ENCODE measurements at places on chromosomes 3 and 15.

GRCh38 chr15:62344806-62345539 lies 179.9 kb upstream of the C2CD4B start:
- no peak for DNase-seq

GRCh38 chr15:90336705-90337141 lies 15.4 kb upstream of the ZNF774 start:
- DNase-seq = no peak

DNA sequence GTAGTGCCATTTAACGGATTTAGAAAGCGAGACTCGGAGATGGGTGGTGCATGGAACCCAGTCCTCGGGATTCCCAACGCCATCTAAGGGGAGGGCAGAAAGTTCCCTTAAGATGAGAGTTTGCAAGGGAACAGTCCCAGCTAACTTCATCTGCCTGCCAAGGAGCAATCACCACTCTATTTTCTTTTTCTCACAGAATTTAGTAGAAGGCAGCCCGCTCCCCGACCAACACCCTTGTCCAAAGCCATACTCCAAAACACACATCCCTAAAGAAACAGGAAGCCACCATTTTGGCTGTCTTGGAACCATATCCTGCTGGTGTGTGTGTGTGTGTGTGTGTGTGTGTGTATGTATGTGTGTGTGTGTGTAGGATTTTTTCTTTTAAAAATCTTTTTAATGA lies 7.1 kb upstream of the FGD5 start:
- DNase-seq = no peak

DNA sequence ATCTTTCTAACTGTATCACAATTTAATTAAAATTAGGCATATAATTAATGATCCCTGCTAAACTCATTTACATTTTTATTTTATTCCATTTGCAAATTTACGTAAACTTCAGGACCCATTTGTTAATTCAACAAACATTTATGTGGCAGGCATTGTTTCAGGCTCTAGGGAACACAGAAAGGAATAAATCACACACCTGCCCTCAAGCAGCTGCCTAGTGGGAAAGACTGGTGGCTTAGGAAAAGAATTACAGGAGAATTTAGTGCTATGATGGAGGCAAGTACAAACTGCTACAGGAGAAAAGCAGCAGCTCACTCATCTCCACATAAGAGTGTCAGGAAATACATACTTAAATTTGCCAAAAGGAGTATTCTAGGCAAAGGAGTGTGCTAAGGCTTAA lies 11.2 kb downstream of the CBLB start:
- DNase-seq = no peak

- no peak for DNase-seq
Observed at GRCh38 chr15:31393444-31394091, 66.9 kb downstream of the KLF13 start.

DNA sequence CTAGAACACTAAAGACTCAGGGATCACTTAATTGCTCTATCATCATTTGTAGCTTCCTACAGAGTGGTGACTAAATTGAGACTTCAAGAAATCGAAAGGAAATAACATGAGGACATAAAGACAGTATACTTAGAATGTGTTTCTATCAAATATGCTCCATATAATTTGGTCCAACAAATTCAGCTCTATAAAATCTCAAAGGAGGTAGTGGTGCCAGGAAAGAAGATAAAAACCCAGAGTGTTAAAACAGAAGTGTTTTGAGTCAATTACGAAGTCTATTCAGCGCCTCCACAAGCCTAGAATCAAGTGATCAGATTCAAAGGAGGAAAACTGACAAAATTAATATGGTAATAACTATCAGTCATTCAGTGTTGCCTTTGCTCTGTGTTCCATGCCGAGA lies 22.9 kb downstream of the MAGI1 start:
- DNase-seq = no peak

GRCh38 chr3:115838786-115839185 lies 215.5 kb downstream of the GAP43 start:
- DNase-seq = no peak

DNA sequence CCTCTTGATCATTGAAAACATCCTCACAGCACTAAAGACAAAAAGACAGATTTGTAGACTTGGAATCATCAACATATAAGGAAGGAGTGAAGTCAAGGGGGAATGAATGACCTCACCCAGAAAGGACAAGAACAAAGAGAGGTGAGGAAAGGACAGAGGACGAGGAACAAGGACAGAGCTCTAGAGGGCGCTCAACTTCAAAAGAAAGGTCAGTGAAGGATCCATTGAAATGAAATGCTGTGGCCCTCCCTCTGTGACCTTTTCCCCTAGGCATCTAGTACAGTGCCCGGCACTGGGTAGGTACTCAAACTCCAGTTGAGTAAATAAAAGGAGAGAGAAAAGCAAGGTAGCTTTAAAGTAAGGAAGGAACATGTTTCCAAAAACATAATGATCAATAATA lies 2.6 kb downstream of the ATP8B4 start:
- no peak for DNase-seq

GRCh38 chr15:41827290-41827879 lies 507 bp upstream of the JMJD7 start:
- no peak for DNase-seq

GRCh38 chr3:37247398-37248114 lies 73.2 kb upstream of the LRRFIP2 start:
- no peak for DNase-seq

GRCh38 chr15:31339558-31339895 lies 12.9 kb downstream of the KLF13 start:
- DNase-seq = no peak

DNA sequence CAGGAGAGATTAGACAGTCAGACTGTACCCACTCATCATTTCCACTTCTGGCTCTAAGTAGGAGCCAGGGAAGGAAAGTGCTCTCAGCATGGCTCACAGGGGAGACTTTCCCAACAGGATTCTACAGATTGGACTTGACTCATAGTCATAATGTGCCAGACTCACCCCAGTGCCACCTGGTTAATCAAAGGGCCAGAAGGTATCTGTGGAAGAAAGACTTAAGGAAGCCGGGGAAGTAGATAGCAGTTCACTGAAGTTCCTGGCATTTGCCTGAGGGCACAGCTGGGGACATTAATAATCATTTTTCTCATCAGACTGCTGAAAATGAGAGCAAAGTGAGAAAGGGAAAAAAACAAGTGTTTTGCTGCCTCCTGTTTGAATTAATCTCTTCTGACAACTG lies 717.5 kb downstream of the TUSC7 start:
- no peak for DNase-seq

- DNase-seq = no peak
Observed at GRCh38 chr3:64518950-64519349, 168.8 kb downstream of the ADAMTS9 start.

DNA sequence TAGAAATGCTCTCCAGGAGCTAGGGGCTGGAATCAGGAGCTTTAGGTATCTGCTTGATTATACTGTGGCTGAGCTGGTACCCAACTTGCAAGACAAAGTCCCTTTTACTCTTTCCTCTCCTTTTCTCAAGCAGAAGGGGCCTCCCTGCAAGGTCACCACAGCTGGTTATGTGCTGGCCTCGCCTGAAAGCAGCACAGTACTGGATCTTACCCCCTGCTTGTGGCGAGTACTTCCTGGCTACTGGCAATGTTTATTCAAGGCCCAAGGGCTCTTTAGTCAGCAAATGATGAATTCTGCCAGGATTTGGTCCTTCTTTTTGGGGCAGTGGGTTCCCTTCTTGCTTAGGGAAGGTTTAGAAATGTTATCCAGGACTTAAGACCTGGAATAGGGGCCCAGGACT lies 234.6 kb downstream of the RAP2B start:
- DNase-seq = no peak

- no peak for DNase-seq
Observed at GRCh38 chr15:63715818-63716217, 117.9 kb downstream of the HERC1 start.

DNA sequence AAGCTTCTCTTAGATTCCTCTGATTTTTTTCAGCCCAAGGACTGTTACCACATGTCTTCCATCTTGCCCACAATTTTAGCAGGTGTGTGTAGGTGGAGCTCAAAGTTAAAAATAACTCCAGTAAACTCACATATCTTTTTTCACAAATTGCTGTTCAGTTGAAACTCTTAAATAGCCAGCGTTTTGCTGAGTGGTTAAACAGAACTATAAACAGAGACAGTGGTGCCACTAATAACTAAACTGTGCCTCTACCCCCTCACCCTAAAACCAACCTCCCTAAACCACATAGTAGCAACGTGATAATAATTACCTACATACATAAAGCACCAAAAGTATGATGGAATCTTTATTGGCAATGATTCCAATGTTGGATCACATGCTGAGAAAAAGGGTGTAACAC lies 525.1 kb downstream of the PDCD6IP start:
- no peak for DNase-seq

DNA sequence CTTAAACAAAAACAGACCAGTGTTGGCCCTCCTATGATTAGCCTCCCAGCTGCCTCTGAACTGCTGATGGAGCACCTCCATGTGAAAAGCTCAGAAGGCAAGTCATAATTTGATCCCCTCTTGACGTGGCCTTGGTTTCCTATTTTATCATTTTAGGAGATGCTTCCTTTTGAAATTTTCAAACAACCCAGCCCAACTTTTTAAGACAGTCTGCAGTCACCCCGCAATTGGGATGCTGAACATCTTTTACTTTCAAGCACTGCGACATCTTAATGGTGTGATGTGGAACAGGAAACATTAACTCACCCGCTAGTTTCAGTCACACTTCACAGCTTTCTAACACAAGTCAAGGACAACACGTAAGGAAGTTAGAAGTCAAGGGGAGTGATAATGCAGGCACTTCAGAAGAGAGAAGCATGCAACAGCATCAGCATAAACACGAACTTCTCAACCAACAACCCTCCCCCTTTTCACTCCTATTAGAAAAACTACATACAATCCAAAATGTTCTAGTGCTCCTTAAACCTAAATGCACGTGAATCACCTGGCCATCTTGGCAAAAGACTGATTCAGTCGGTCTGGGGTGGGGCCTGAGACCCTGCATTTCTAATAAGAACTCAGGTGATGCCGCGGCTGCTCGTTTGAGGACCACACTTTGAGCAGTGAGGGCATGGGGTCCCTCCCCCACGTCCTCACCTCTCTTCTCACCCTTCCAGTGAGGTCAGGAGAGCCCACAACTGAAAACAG lies 161.5 kb downstream of the FOXP1 start:
- no peak for DNase-seq

- no peak for DNase-seq
Observed at GRCh38 chr3:127550468-127551157, 39.9 kb downstream of the TPRA1 start.

DNA sequence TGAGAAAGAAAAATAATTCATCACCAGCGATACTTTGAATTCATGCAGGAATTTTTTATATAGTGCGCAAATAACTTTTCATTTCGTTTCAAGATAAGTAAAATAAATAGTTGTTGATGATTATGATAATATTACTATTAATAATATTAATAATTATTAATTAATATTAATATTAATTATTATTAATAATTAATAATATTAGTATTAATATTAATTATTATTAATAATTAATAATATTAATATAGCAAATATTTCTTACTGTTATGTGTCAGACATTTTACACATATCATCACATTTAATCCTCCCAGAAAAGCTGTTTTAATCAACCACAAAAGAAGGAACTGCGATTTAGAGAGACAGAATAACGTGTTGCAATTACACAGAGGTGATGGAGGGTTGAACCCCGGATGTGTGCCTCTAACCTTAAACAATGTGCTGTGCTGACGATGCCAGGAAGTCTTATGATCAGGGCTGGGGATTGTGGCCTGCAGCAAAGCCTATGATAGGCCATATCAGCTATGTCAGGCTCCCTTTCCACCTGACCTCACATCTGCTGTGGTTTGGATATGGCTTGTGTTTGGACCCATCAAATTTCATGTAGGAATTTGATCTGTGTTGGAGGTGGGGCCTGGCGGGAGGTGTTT lies 263.5 kb upstream of the NR2F2 start:
- no peak for DNase-seq

- DNase-seq = no peak
Observed at GRCh38 chr15:68295014-68295805, 17.7 kb downstream of the FEM1B start.

DNA sequence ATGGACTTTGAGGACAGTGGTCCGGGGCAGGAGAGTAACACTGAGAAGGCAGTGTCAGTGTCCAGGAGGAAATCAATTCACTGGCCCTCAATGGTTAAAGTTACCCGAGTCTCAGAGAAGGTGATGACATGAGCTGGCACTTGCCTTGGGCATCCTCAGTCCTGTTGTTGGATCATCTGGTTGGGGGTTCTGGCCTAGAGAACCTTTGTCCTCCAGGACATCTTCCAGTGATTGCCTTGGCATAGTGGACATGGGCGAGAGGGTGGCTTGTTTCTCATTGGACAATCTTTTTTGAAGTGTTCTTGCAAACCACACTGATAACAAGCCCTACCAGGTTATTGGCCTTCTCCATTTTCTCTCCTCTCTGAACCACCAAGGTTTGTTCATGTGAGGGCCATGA lies 83.4 kb upstream of the TERB2 start:
- DNase-seq = no peak

DNA sequence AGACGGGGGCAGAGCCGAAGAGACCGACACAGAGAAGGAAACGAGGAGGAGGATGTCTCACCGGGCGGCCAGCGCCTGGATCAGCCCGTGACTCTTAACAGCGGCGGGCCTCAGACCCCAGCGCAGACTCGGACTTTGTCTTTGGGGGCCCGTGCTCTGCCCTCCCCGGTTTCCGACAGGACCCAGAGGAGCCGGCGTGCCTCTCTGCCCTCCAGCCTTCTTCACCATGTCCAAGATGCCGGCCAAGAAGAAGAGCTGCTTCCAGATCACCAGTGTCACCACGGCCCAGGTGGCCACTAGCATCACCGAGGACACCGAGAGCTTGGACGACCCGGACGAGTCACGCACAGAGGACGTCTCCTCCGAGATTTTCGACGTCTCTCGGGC lies 1.0 kb downstream of the TSC22D2 start:
- no peak for DNase-seq

DNA sequence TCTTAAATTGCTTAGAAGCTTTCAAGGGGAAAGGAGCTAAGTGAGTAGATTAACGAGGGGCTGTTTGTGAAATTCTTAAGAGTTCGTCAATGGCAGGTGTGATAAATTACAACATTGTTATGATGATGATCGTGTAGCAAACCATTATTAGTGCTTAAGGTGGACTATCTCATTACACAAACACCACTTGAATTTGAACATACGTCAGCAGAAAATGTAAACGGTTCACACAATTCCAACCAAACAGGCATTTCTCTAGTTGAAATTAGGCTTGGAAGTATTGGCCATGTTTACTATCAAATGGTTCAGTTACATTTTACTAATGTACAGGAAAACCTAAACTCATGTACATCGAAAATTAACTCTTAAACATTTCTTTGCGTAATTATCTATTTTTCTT lies 102.8 kb downstream of the PYDC2 start:
- no peak for DNase-seq

GRCh38 chr3:45957586-45957985 lies 14.3 kb downstream of the CXCR6 start:
- no peak for DNase-seq

- no peak for DNase-seq
Observed at GRCh38 chr3:4994144-4994730, 15.0 kb downstream of the BHLHE40 start.

DNA sequence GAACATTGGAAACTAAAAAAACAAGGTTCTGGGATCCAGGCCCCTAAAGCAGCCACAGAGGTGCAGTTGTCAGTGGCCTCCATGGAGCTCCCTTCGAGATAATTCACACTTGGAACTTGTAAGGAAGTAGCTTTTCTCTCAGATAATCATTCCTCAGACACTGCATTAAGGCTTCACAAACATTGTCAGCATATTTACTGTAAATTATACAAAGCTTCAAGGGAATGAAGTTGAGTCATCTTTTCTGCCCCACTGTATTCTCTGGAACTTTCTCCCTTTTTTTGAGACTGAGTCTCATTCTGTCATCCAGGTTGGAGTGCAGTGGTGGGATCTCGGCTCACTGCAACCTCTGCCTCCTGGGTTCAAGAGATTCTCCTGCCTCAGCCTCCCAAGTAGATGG lies 7.1 kb downstream of the BLOC1S6 start:
- DNase-seq = no peak
